ENCODE measurements at places on chromosomes 7 and 10. TPM values are rescaled to one million over a fixed set of nuclear protein-coding genes. Genes with fewer than 3 reads are reported as not detected.

Gene IMPDH1
- total RNA-seq: 30.2 TPM

GRCh38 chr10:16559236-16559773 lies 37.6 kb upstream of the C1QL3 start:
- no peak for DNase-seq

DNA sequence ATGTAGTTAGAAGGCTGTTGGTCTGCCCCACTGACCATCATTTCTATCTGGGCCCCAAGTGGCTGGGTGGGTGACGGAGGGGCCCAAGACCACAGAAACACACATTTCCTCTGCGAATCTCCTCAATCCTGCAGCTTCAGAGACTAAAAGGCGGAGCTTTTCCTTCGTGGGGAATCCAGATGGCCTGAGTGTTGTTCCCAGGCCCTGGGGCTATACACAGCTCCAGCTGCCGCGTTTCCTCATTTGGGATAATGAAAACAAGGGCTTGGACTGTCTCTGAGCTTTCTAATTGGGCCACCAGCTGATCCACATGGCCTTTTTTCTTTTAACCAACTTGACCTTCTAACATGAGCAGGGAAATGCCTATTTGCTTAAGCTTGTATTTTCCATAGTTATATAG lies 339.9 kb downstream of the CXCL12 start:
- no peak for DNase-seq

Gene TMEM176A
- total RNA-seq: 3.3 TPM

Gene ZNF485
- total RNA-seq: 6.9 TPM

Gene CDK1
- 44.6 TPM for total RNA-seq

DNA sequence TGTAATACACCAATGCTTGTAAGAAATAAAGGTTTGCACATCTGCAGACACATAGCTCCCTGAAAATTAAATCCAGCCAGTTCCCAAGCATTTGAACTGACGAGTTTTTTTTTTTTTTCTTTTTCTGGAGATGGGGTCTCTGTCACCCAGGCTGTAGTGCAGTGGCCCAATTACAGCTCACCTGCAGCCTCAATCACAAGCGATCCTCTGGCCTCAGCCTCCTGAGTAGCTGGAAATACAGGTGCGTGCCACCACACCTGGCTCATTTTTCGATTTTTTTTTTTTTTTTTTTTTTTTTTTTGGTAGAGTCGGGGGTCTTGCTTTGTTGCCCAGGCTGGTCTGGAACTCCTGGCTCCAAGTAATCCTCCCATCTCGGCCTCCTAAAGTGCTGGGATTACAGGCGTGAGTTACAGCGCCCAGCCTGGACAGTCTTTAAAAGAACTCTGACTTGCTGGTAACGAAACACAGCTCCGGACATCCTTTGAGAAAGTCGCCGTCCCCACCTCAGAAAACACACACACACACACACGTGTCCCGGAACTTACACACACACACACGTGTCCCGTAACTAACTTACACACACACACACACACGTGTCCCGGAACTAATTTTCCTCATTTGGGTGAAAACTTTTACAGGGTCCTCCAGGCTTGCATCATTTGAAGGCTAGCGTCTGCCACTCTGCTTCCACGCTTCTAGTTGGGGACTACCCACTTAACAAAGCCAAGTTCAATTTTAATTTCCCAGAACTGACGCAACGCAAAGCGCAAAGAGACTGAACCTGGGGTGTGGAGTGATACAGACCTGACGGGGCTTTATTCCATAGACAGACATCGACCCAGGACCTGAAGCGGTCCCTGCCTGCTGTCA lies 18.6 kb downstream of the OCM2 start:
- no peak for DNase-seq

DNA sequence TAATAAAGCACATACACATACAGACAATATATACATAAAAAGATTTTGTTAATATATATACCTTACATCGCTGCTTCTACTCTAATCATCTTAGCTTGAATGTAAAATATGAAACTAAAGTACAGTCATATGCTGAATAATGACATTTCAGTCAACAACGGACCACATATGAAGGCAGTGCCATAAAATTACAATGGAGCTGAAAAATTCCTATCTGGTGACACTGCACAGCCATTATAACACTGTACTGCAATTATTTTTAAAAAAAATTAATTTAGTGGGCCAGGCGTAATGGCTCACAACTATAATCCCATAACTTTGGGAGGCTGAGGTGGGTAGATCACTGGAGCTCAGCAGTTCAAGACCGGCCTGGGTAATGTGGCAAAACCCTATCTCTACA lies 122.3 kb downstream of the JMJD1C start:
- no peak for DNase-seq

DNA sequence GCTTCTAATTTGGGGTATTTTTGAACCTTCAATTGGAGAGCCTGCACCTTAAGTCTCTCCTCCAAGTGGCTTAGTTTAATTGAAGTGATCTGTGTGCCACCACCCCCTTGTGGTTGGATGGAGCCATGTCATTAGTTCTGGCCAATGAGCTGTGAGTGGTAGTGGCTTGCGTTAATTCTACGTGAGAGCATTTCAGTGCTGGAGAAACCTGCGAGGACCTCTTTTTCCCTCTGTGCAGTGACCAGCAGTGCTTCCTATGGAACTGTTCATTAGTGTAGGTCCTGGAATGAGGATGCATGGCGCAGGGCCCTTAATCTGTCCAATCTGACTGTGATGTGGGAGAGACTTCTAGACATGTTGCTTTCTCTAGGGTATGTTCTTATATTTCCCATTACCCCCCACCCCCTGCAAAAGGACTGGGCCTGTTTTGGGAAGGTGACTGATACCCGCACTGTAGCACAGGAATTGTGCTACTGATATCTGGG lies 3.8 kb downstream of the HILPDA start:
- no peak for DNase-seq

DNA sequence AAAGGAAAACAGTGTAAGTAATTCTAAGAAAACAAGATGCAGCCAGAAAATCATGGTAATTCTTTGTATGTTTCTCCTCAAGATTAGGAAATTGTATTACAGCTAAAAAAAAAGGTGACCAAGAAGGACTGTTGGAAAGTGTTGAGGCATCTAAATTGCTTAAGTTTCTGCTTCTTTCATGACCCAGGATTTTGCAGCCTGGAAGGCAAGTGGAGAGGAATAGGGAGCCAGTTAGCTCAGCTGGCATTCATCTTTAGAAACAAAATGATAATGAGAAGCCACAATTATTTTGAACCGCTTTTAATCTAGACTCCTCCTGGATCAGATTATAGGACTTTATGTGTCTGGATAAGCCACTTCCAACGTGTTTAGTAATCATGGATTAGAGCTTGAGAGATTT lies 56.8 kb upstream of the TMEM229A start:
- no peak for DNase-seq

Gene ABCA13
- 0.38 TPM for total RNA-seq
